ENCODE measurements at places on chromosomes 6 and 20.

GRCh38 chr6:126100386-126100785, 114.0 kb downstream of the TRMT11 start:
- DNase-seq: no peak

DNA sequence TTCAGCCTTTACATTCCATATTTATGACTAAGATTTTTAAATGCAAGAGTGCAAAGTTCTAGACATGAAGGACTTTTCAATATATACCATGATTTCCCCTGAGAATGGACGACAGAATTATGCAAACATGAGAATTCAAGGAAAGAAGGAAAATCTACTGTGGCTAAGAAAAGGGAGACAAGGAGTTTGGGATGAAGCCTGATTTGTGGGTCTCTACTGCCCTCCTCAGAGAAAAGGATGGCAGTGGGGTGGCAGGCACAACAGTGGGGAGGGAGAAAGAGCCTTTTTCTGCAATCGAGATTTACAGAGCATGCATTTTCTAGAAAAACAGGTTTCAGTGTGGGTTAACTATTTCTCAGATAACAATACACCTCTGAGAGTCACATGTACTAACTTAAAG, 466.9 kb upstream of the NRSN1 start:
- DNase-seq: no peak

DNA sequence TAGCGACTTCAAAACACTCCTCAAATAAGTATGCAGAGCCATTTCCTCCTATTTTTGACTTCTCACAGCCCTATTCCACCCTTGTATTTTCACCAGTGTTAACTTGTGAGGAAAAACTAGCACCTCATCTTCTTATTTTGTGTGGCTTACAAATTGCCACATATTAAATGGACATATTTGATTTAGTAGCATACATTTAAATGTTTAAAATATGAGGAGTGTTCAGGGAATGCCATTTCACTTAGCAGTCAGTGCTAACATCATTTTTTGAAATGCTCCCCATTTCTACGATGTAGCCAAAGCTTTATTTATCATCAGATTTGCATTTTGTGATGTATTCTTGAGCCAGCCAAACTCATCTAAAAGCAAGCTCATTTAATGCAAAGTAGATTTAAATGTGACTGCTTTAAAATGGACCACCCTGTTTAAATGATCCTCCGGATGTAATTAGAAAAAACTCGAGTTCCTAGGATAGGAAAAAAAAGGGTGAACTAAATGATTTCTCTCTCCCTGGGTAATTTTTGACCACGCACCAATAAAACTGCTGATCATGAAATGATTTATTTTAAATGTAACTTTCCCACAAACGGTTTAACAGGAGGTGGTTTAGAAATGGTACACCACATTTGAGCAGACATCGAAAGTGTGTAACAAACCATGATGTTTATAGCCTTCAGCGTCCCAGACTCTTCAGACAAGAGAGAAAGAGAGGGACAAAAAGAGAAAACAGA, 172.6 kb downstream of the CD83 start:
- DNase-seq: no peak

DNA sequence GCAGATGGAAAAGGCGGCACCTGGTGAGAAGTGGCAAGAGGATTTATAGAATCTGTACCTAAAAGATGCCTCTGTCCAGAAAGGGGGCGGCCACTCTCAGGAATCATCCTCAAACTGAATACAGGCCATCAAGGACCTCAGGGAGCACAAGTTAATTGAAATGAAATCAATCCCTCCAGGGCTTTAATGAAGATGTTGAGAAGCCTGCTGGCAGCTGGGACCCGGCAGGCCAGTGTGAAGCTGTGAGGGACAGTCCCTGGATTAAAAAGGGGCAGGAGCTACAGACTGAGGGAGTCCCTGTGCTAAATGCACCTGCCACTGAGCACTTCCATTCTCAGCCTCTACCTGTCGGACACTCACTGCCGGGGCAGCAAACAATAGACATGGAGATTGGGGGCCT, 107.7 kb upstream of the GGTLC1 start:
- DNase-seq: no peak

DNA sequence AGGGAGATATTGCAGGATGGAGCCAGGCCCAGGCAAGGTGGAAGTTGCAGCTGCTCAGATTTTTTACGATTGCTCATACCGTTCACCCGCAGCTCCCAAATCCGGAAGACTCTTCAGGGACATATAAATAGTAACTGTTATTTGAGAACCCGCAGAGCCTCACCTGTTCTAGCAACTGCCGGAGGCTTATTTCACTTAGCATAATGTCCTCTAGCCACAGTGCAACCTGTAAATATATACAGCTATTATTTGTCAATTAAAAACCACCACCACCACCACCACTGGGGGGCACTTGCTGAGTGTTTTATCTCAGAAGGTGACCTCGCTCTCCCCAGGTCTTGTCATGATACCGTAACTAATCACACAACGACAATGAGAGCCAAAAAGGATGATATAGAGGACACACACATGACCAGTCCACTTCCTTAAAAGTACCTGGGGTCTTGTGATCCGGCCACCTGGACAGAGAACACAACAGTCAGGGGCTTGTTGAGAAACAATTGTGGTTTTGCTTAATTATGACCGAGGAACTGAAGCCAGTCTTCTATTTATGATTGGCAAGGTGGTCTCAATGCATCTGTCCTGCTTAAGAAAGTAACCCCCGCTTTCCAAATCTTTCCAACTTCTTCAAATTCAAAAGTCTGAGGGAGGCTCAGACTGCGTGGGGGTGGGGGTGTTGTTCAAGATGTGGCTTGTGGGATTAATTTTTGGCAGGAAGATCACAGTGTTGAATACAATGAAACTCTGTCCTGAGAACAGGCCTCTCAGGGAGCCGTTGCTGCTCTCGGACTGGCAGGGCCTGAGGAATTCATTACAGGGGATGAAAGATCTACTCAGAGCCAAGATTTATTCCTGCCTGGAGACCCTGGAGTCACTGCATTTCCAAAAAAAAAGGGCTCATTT, 107.7 kb upstream of the PRND start:
- peak; percentile 62 for DNase-seq

- DNase-seq: no peak
These were observed 515.2 kb upstream of the JAG1 start for GRCh38 chr20:11188843-11189603.

GRCh38 chr20:54092021-54092420, 21.6 kb upstream of the BCAS1 start:
- no peak for DNase-seq
